NCI-H2171 (cell line): ENCODE measurements at places on chromosomes 11 and 22.
A peak's percentile ranks its signal among the peaks of the same experiment; 100 is the strongest.

GRCh38 chr22:48942698-48943566 is 884.7 kb downstream of the BRD1 start:
- DNase-seq, result no peak

DNA sequence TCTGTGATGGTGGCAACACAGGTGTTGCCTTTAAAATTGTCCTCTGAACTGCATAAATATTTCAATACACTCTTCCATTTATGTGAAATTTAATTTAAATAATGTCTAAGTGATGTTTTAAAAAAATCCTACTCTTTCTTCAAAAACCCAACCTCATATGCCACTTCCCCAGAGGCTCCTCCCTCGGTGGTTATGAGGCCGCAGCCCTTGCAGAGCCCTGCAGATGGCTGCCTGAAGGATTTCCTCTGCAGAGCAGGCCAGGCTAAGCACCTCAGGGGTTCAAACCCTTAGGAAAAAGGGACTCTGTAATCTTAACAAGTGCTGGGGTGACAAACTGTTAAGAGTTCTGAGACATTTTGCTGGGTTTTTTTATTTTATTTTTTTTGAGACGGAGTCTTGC is 25.2 kb downstream of the MORC2 start:
- no peak for DNase-seq

GRCh38 chr22:17587629-17588028 is 24.3 kb downstream of the SLC25A18 start:
- DNase-seq, result peak; percentile 35

DNA sequence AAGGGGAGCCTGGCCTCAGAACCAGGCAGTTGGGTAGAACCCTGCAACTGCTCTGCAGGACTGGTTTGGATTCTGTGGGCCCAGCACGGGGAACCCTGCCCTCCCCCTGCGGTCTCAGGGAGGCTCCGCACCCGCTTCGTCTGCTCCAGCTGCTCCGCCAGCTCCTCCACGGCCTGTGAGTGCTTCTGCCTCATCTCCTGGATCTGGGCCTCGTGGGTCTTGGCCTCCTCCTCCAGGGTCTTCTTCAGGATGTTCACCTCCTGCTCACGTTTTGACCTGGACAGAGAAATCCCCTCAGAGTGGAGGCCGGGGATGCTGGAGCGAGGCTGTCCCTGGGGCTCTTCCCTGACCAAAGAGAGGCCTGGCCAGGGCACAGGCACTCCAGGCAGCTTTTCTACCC is 41.9 kb downstream of the APOL1 start:
- no peak for DNase-seq

- no peak for DNase-seq
These were observed 620.5 kb upstream of the CCDC179 start for GRCh38 chr11:23480736-23481135.

- no peak for DNase-seq
These were observed 80.6 kb downstream of the RCN1 start for GRCh38 chr11:32171445-32171844.

DNA sequence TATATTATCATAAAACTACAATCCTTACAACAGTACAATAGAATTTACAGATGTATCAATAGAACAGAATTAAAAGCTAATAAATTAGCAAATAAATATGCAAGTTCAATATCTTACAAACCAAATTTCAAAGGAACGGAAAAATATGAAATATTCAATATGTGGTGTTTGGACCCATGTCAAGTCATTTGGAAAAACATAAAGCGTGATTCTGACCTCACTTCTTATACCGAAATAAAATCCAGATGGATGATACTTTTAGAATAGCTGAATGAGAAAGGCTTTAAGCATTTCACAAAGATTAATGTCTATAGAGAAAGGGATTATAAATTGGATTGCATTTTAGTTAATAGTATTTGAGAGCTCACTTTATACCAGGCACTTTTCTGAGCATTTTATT is 92.8 kb upstream of the TEAD1 start:
- no peak for DNase-seq

GRCh38 chr11:43575913-43576310 is 104.6 kb upstream of the HSD17B12 start:
- no peak for DNase-seq

DNA sequence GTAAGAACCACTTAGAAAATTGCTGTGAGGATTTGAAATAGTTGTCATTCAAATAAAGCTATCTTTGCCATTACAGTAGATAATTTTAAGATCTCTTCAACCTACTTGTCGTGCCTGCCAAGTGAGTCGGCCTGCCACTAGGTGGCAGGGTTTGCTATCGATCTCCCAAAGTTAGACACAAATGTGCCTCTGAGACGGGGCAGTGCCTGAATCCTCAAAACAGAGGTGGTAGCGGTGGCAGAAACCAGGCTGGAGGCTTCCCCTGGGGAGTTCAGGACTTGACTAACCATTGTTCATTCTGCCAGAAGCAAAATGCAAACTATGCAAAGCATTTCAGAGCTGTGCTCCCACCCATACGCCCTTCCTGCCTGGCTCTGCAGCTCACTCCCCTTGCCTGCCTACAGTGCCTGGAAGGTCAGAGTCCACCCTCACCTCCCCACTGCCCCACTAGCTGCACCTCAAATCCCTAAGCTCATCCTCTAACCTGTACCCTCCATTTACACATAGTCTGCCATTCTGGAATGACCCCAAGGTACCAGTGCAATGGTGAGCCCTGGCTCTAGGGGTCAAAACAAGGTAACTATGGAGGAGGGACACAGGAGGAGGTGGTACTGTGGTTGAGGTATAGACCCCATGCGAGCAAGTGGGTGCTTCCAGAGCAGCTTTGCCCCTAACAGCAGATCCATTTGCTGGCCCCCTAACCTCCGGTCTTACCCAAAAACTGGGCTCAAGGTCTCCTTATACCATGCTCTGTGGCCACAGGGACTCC is 82.1 kb downstream of the C11orf58 start:
- no peak for DNase-seq

- DNase-seq, result no peak
These were observed 346.3 kb downstream of the LRRC4C start for GRCh38 chr11:41113160-41113559.

- DNase-seq, result no peak
These were observed 1.0 kb downstream of the ANKRD42 start for GRCh38 chr11:83194281-83195142.

DNA sequence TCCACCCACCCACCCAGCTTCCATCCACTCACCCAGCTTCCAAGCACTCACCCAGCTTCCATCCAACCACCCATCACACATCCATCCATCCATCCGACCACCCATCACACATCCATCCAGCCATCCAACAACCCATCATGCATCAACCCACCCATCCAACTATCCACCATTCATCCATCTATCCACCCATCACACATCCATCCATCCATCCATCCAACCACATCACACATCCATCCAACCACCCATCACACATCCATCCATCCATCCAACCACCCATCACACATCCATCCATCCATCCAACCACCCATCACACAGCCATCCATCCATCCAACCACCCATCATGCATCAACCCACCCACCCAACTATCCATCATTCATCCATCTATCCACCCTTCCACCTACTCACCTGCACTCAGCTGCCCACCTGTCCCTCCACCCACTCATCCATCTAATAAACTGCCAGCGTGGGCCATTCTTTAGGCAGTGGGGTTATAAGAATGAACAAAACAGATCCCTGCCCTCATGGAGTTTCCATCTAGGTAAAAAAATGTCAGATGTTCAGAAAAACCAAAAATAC is 88.2 kb downstream of the CELSR1 start:
- no peak for DNase-seq

DNA sequence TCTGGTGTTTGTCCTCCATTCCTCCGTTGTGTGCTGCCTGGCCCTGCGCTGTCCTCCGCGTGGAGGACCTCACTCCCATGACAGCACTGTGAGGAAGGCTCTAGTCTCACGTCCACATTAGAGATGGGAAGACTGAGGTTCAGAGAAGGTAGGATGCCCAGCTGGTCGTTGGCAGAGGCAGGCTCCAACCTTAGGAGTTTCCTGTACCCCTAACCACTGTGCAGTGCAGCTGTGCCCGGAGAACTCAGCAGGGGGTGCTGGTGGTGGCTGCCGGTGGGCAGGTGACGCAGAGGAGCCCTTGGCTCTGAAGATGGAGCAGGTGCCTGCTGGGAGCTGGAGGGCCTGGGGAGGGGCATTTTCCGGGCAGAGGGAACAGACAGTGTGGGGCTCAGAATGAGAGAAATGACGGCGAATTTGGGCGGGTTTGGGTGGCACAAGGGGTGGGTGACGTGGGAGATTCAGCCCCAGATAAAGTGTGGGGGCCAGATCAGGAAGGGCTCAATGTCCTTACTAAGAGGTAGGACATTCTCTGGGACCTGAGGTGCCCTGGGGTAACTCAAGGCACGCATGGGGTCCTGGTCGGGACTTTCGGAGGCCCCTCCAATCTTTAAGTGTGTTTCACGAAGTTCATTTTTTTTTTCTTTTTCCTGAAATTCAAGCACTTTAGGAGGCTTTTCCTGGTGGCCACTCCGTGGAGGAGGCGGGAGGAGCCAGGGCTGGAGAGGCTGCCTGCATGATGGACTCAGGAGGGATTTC is 535.0 kb downstream of the TBC1D22A start:
- no peak for DNase-seq

- DNase-seq, result no peak
These were observed 13.8 kb upstream of the PIM3 start for GRCh38 chr22:49946612-49947295.

DNA sequence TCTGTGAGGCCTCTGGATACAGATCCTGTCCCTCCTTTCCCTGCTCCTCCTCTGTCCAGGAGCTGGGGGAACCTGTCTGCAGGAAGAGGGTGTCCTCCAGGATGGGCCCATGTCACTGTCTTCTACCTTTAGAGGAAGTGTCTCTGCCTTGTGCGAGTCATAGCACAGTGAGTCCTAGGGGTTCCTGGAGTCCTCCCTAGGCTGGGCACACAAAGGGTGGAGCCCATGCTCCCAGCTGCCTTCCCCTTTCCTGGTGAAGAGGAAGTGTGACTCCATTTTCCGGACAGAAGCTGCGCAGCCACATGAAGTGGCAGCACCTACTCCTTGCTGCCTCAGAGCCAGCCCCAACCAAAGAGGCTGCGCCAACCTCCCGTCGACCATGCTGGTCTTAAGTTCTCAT is 112.2 kb downstream of the CTTN start:
- no peak for DNase-seq

GRCh38 chr22:38172832-38173640 is 8.6 kb downstream of the PLA2G6 start:
- no peak for DNase-seq

- DNase-seq, result peak; percentile 9
These were observed 21.3 kb upstream of the PIK3IP1 start for GRCh38 chr22:31313366-31314147.

DNA sequence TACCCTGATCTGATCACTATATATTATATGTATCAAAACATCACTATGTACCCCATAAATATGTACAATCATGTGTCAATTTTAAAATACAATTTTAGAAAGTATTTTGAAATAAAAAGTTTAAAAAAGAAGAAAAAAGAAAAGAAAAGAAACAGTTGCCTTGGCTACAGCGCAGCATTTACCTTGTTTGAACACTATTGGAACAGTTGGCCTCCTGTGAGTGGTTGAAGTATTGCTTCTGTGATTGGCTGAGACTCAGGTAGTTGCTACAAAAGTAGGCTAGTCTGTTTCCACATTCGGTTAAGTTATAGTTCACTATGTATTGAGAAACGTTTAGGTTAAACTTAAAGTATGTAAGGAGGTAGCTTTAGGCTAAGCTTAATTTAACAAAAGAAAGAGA is 7.9 kb upstream of the DTX4 start:
- no peak for DNase-seq

DNA sequence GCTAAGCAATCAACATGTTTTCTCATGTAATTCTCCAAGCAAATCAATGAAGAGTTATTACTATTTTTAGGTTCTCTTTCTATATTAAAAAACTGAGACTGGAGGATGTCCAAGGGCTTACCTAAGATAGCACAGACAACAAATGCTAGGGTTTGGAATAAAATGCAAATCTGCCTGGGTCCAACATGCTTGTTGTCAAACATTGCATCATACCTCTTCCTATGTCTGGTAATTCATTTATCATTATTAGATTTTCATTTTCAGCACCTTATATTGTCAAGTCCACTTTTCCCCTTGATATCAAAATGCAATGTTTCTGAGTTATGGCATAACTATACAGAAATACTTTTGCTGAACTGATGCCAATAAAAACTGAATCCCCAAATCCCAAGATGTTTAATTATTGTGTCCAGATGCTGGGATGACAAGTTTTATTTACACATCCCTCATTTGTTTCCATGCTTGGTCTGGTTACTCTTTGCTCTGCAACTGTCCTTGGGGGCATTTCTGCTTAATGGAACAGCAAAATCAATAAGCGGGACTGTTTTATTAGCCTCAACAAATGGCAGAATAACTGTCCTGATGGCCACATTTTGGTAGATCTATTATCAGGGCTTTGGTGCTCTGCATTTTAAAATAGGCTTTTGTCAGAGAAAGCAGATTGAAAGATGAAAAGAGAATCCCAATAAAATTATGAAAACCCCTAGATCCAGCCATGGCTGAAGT is 86.0 kb downstream of the C11orf87 start:
- peak; percentile 4 for DNase-seq

DNA sequence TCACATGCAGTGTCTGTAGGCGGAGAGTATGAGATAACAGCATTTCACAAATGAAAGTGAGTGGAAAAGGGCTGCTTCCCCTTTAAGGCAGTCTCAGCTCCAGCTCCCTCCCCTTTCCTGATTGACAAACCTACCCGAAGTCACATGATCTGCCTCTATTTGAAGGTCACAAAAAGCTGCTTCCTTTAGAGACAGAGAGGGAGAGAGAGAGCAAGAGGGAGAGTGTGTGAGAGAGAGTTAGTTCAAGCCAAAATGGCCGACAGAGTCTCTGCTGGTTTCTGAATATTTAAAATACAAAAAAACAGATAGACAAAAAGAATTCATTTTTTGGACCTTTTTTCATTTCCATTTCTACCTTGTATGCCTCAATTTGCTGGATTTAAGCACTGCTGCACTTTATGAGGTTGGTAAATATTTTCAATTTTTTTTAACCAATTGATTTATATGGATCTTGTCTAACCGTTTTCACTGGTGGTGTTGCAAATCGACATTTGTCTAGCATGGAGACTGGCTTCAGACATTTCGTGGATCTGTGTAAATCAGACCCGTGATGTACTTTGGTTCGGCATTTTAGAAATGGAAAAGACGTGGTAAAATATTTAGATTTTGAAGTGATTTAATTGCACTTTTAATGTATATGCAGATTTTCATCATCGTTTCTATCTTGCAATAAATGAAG is at the start of gene TNRC6B:
TNRC6B (plus strand) TSS at position 188 of the 679 bp plus-strand sequence; CDS start at position 399, 211 bp downstream.
- DNase-seq, result peak; percentile 94

- no peak for DNase-seq
These were observed 454.4 kb downstream of the NTM start for GRCh38 chr11:131824771-131825170.

DNA sequence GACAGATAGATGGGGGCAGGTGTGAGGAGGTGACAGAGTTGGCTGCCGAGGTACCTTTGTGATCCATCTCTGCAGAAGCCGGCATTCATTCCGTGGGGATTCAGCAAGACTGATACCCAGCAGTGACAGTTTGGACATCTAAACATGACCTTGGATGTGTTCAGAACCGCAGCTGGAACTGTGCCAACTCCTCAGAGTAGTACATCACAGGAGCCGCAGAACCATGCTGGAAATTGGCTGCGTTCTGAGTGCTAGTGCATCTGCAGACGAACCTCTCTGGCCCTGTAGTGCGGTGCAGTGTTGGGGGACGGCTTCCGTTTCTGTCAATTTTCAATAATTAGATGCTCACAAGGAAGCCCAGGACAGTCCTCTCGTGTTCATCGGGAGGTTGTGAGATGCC is 772.1 kb downstream of the NTM start:
- DNase-seq, result no peak
